Choroid plexus epithelial cell (primary cell): ENCODE measurements at places on chromosomes 16 and 17.
A peak's percentile ranks its signal among the peaks of the same experiment; 100 is the strongest.

DNA sequence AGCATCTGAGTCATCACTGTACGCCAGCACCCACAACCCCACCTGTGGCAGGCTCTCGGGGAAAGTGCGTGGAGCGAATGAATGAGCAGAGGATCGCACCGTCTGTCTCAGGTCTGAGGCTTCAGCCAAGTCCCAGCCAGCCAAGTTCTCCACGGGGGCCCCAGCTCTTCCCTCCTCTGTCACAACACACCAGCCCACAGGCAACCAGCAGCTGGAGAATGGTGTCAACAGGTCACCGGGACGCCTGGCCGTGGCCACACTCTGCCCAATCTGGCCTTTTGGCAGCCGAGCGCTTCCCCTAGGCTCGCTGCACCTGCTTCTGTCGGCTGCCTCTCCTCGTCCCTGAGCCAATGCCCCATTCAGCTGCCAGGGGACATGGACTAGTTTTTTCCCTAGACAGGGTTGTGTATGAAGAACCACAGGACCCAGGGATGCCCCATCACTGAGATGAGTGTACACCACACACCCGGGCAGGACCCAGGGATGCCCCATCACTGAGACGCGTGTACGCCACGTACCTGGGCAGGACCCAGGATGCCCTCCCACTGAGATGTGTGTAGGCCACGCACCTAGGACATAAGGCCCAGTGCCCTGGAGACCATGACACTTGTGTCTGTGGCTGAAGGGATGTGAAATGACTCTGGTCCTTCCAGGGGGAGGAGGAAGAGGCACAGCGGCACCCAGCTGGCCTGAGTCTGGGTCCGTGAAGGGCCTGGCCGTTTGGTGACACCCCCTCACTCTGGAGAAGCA is 52.8 kb downstream of the ABR start:
- DNase-seq = no peak

- peak; percentile 95 for DNase-seq
Observed at GRCh38 chr17:73043686-73044581, 48.6 kb downstream of the SLC39A11 start.

- no peak for DNase-seq
Observed at GRCh38 chr16:2755158-2755557, 2.7 kb downstream of the SRRM2 start.

DNA sequence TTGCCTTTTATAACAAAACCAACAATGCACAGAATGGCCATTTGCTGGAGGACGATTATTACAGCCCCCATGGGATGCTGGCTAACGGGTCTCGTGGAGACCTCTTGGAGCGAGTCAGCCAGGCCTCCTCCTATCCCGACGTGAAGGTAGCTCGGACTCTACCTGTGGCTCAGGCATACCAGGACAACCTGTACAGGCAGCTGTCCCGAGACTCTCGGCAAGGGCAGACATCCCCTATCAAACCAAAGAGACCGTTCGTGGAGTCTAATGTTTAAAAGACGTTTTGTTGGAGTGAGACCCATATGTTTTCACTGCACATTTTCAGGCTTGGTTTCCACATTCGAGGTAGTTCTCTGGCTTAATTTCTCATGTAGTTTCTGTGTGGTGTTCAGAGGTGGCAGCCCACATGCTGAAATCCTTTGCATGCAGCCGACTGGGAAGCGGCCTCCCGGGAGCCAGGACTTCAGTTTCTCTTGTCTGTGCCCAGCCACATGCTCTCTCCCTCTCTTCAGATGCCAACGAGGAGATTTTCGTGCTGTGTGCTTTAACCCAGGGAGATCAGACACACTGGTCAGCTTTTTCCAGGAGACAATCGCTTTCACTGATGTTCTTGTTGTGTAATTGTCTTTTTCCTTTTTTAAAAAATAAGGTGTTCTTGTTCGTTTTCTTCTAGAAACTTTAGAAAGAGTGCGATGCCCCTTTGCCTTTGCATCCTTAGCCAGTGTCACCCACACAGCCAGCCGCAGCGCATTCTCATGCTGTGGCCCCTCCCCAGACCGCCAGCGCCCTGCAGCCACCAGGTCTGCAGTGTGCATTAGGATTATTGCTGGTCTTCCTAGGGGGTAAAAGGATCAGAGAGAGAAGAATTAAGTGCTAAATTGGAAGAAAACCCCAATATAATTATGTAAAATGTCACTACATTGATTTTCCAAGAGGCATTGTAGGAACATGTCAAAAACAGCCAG is 24.1 kb downstream of the CYB561 start:
- DNase-seq = no peak

DNA sequence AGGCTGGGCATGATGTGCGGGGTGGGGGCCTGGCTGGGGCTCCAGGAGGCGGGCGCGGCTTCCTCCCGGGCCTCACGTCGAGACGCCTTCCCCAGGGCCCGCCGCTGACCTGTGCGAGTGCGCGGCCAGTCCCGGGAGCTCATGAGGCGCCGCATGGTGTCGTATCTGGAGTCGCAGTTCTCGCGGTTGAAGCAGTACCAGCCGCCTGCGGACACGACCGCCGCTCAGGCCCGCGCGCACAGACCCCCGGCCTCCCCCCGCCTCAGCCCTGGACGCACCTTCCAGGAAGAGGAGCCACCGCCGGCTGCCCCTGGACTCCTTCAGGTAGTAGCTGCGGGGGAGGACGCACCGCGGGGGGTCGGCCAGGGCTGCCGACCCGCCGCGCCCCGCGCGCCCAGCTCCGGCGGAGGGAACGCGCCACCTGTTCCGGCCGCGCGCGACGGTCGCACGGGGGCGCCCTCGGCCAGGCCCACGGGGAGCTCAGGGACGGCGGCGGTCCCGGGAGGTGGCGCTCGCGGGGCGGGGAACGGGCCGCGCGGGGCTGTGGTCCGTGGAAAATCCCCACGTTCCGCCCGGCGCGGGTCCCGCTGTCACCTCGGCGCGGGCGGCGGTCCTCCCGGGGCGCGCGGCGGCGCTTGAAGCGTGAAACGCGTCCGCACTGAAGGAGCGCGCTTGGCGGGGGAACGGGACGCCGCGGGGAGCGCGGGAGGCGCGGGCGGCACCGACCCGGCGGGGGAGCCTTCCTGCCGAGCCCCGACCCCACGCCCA is 1.4 kb downstream of the NOTUM start:
- DNase-seq = peak; percentile 47

DNA sequence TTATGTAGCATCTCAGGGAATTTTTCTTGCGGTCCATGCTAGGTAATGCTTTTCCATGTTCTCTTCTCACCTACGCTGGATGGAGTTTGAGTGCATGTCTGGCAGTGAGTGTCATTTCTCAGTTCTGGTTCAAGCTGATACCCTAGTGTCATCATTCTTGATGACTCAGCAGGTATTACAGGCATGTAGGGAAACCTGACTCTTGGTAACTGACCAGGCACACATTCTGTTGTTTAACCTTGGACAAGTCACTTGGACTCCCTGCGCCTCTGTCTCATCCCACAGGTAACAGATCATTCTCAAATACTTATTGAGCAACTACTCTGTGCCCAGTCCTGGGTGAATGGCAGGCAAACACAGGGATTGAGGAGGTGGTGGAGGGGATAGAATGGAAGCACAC is 6.8 kb upstream of the RBFOX1 start:
- no peak for DNase-seq

GRCh38 chr17:81685108-81685507 is 1.3 kb downstream of the HGS start:
- DNase-seq = peak; percentile 61

DNA sequence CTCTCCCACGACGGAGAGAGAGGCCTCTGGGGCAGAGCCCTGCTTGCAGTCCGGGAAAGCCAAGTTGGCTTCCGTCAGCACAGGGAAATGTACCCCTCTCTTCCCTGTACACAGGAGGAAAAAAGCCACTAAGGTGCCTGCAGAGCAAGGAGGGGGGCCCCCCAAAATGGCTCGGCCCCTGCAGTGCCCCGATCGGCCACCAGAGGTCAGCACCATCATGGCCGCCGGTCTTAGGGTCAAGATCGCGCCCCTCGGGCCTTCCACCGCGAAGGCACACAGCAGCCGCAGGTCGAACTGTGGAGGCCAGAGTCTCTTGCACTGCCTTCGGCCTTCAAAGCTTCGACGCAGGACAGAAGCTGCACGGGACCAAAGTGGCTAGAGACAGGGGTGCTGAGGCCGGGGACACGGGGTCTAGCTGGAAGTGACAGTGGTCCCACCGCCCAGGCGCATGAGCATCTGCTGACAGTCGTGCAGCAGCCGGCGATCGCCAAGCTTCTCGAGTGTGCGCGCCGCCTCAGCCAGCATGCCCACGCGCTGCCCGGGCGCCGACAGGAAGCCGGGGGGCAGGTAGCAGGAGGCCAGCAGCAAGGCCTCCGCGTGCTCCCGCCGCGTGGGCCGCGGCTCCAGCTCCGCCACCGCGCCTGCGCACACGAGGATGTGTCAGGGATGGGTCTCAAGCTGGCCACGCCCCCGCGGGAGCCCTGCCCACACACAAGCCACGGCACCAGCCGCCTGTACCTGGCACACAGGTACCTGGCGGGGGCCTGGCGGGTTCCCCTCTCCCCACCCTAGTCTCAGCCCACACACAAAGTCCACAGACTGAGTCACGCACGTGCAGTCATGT is 24.4 kb downstream of the SREBF1 start:
- DNase-seq = peak; percentile 61

GRCh38 chr17:39600997-39601597 is 6.6 kb downstream of the NEUROD2 start:
- DNase-seq = no peak

DNA sequence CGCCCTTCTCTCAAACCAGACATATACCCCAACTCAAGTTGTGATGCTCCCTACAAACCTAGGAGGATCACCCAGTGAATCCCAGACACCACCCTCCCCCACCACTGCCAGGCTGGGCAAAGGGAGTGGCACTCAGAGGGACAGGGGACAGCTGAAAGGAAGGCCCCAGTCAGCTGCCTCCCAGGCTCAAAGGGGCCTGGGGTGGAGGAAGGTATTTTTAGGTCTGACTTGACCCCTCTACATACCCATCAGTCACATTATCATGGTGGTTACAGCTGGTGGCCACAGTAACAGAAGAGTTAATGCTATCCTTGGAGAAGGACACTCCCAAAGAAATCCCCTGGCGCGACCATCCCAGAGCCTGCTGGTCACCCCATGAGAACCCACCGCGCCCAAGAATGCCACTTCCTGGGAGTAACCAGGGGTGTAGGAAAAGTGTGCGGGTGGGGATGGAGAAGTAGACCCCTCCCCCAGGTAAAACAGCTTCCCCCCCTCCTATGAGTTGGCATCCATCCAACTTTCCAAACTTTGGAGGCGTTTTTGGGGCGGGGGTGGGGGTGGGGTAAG is 1.1 kb downstream of the CACNB1 start:
- DNase-seq = no peak

GRCh38 chr17:82864713-82865248 is 25.0 kb upstream of the ZNF750 start:
- DNase-seq = no peak

GRCh38 chr16:74691093-74691855 is 9.4 kb downstream of the MLKL start:
- DNase-seq = peak; percentile 50

DNA sequence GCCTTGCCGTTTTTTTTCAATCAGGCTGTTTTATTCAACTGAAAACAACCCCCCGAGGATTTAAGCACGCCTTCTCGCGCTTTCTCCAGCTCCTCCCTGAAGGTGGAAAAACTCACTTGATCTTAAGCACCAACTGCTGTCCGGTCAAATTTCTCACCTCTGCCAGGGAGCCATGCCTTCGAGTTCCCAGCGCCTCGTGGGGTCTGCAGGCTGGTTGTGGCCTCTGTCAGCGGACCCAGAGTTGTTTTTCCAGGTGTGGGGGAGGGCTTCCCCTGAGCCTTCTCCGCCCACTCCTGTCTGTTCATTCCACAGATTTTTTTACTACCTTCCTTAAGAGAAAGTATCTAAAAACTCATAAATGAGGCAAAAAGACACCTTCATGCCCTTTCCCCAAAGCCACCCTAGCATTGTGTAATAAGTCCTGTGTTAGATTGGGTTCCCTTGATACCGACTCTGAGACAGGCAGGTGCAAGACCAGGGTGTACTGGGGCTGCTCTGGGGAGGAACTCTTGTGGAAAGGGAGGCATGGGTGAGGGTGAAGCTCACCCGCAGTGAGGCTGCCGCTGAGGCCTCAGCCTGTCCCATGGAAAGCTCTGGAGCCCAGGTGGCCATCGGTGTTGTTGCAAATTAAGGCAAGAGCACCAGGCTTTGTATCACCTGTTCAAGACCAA is 101.6 kb downstream of the AXIN2 start:
- no peak for DNase-seq

- DNase-seq = no peak
Observed at GRCh38 chr17:79937391-79938335, 98.0 kb downstream of the TBC1D16 start.

- DNase-seq = no peak
Observed at GRCh38 chr16:81491541-81492188, 47.1 kb downstream of the CMIP start.

GRCh38 chr17:78415821-78416711 is 37.6 kb downstream of the PGS1 start:
- peak; percentile 77 for DNase-seq

DNA sequence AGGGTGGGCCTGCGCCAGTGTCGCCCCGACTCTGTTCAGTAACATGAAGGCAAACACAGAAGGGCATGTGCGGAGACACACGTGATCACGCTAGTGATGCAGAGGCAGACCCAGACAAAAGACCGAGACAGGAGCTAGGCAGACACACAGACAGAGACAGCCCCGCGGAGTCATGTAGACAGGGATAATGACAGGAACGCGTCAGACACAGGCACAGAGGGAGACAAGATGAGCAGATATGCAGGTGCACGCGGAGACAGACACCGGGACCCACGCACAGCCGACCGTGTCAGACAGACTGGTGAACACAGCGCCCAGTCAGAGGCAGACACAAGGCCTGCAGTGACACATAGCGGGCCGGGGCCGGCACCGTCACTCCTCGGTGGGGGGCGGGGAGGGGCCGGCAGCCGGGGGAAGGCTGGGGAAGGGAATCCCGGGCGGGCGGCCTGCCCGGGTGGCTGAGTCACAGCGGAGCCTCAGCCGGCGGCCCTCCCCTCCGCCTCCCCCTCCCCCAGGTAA is 7.4 kb downstream of the KDM6B start:
- DNase-seq = peak; percentile 92

- no peak for DNase-seq
Observed at GRCh38 chr17:79834565-79835469, 4.4 kb downstream of the CBX4 start.

GRCh38 chr17:76758570-76758969 is 20.7 kb downstream of the MFSD11 start:
- DNase-seq = no peak

DNA sequence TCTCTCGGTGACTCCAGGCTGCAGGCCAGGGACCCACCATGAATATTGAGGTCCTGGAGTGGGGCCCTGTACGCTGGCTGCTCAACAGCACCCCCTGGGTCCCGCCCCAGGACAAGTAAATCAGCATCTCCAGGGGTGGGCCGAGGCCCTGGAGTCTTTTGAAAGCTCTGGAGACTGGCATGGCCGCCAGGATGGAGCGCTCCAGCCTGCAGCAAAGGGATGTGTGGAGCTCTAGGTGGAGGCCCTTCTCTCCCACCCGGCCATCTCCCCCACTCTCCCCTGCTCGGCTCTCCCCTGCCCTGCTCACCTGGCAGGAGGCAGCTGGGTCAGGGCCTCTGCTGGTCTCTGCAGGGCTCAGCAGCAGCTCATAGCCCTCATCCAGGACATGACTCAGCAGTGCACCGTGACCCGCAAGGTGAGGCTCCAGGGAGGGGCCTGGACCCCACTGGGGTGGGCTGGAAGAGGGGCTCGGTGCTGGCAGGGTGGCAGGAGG is 16.6 kb downstream of the SGSH start:
- DNase-seq = no peak

GRCh38 chr16:15032547-15033308 is 23.1 kb downstream of the NTAN1 start:
- DNase-seq = peak; percentile 68
